ENCODE measurements at places on chromosomes 4 and X.
A peak's percentile ranks its signal among the peaks of the same experiment; 100 is the strongest.

DNA sequence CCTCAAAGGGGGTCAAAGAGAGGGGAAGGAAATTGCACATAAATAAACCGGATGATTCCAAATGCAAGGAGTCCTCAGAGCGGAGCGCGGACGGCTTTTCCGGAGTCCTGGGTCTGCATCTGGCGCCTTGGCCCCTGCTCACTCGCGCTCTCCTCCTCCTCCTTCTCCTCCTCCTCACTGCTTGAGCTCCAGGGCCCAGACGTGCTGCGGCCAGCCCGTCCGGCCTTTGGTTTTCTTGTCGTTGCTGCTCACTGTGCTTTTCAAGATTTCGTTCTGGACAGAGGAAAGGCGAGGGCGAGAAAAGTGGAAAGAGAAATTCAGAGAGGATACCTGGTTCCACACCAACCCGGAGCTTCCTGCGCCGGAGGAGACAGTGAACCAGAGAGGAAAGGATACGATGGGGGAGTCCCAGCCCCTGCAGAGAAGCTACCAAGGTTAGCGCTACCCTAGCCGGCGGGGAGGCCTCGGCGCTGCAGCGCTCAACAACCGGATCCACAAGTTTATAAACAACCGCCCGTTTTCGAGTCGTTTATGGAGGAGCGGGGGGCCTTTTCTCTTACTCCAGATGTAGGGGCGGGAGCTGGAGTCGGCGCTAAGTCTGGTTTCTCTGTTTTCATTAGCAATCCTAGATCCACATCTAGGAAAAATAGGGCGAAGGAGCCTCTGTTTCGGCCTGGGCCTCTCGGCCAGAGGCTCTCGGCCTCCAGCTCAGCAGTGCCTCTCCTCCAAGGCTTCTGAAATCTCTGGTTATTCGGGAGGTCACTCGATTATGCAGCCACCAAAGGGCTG lies 2.7 kb downstream of the HAND2 start:
- DNase-seq = no peak

DNA sequence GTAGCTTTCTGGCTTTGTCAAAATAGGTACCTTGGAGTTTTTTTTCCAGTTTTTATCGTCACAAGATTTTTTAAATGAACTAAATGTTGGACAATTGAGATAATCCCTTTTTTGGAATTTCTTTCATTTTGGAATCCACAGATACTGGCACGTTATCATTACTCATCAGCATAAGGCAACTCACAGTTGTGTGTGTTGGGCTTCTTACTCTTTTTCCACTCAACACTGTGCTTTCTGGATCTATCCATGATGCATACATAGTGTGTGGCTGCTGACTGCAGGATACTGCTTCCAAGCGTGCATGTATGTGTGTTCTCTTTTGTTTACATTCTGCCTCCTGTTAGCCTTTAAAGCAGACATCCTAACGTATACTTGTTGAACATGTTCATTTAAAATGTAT lies 113.5 kb upstream of the FAM9A start:
- DNase-seq = peak; percentile 30

DNA sequence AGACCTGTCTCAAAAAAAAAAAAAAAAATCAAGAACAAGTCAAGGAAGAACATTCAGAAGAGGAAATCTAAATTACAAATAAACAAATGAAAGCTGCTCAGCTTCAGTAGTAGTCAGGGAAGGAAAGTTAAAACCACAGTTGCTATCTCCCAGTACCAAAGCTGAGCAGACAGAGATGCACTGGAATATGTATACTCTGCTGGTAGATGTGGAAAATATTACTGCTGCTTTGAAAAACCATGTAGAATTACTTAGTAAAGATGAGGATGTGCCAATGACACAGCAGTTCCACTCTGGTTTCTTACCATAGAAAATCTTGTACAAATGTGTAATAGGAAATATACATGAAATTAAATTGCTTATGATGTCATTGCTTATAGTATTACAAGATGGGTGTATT lies 25.1 kb upstream of the PRKX start:
- DNase-seq = no peak

- no peak for DNase-seq
Observed at GRCh38 chr4:100819505-100819904, 301.7 kb upstream of the EMCN start.

DNA sequence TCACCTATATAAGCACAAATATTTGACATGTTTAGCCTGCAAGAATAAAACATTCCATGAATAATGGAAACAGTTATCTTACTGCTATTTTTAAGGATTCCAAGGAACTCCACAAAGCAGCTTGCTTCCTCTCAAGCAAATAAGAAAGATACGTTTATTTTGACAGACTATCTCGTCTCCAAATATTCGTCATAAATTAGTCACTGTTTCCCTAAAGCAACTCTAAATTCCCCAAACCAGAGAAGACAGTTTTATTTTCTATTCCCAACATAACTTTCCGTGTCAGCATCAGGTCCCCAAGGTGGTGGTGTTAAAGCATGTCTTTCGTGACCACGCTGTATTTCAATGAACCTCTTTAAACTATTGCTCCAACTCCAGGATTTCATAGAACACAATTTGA lies 24.3 kb upstream of the DKK2 start:
- no peak for DNase-seq

DNA sequence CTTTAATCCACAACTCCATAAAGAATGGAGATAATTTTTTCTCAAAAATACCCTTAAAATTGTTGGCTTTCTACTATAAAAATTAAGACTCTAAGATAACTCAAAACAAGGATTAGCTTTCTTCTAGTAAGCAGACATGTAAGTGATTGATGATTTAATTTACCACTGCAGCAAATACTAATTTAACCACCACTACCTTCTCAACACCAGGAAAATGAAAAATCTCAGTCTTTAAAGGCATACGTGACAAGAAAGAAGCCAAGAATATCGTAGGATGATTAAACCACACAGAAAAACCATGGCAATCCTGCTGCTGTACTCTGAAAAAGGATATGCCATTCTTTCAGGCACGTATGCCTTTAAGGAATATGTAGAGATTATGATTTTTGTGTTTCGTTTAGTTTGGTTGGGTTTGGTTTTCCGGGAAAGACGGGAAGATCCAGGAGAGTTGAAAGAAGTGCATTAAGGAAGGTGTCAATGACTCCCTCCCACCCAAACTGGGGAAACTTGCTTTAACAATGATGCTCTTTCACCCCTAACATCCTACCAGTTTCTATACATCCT lies 881 bp downstream of the LRCH2 start:
- DNase-seq = no peak

GRCh38 chr4:156390599-156391324 lies 437.1 kb upstream of the CTSO start:
- peak; percentile 25 for DNase-seq

DNA sequence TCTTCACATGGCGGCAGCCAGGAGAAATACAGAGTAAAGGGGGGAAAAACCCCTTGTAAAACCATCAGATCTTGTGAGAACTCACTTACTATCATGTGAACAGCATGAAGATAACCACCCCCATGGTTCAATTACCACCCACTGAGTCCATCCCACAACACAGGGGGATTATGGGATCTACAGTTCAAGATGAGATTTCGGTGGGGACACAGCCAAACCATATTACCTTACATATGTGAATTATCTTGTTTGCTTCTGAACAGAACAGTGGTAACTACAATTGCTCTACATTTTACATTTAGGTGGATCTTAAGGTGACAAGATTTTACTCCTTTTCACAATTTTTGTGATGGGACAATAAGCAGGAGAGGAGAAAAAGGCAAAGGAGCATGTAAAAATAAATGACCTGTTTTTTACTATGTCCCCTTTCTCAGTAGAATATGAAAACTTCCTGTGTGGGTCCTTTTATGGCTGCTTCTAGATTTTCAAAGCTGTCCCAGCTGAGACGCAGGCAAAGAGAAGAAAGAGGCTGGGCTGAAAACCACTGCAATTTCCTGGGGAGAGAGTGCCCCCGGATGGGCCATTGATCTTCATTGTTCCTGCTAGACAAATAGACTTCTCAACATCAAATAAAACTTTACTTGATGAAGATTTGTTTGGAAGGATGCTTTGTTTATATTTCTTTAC lies 45.9 kb upstream of the PGM2 start:
- peak; percentile 40 for DNase-seq

GRCh38 chr4:152417673-152418072 lies 118.2 kb downstream of the FBXW7 start:
- DNase-seq = no peak

DNA sequence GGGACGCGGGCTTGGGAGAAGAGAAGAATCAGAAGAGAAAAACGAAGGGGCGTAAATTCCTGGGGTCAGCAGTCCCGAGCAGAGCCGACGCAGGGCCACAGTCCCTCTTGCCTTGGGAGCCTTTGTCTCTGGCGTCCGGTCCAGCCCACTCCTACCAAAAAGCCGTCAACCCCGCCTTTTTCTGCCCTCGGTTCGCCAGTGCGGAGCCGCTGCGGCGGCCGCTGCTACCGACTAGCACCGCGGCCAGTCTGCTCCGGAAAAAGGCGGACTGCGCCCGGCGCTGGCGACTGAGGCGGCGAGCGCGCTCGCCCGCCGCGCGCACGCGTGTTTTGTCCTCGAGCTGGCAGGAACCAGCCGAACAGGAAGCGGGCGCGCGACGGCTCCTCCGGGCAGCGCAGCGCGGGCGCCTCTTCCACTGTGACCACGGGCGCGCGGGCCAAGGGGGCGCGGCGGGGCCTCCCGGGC lies 502 bp downstream of the HNRNPDL start:
- no peak for DNase-seq

- peak; percentile 2 for DNase-seq
Observed at GRCh38 chrX:3066555-3066954, 25.3 kb downstream of the ARSF start.

- DNase-seq = peak; percentile 31
Observed at GRCh38 chrX:130895299-130895698, 7.7 kb downstream of the ENOX2 start.

- DNase-seq = no peak
Observed at GRCh38 chr4:153242839-153243324, 38.6 kb downstream of the TRIM2 start.

- DNase-seq = peak; percentile 80
Observed at GRCh38 chr4:147362938-147363337, 118.0 kb upstream of the EDNRA start.

GRCh38 chr4:81235982-81236749 lies 21.1 kb upstream of the PRKG2 start:
- DNase-seq = no peak

- DNase-seq = no peak
Observed at GRCh38 chrX:6292599-6292998, 63.9 kb upstream of the NLGN4X start.

- DNase-seq = peak; percentile 72
Observed at GRCh38 chrX:25544641-25545040, 528.9 kb upstream of the ARX start.

GRCh38 chrX:147917700-147918695 lies 6.3 kb downstream of the FMR1 start:
- peak; percentile 16 for DNase-seq

- no peak for DNase-seq
Observed at GRCh38 chr4:41437111-41437536, 100.8 kb upstream of the LIMCH1 start.

DNA sequence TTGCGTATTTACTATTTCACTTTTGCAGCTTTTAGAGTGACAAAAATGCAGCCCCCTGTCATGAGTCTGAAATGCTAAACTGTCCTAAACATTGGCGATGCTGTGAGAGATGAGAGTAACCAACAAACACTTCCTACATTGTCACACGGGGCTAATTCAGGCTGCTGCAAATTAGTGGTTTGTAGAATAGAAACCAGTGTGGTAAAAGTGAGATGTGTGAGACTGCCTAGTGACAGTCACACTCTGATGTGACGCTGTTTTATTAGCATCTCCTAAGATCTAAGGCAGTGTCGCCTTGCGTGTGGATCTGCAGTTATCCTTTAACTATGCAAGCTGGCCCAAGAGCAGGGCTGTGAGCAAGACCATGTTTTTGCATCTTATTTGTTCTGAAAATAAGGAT lies 800.2 kb upstream of the TENM3 start:
- no peak for DNase-seq

- peak; percentile 22 for DNase-seq
Observed at GRCh38 chr4:37865450-37865849, 25.4 kb upstream of the TBC1D1 start.

DNA sequence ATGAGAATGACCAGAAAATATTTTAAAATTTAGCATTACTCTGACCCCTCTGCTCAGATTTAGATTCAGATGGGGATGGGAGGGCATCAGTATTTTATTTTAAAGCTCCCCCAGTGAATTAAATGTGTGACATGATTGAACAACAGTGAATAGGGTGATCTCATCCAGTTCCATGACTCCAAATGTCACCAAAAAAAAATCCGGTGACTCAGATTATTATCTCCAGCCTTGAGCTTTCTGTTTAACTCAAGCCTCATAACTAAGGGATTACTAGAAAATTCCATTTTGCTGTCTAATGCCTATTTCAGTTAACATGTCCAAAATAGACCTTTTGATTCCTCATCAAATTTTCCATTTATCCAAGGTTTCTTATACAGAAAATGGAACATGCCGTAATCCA lies 121.8 kb upstream of the TMEM47 start:
- peak; percentile 79 for DNase-seq

- no peak for DNase-seq
Observed at GRCh38 chrX:135984791-135985156, 461 bp upstream of the SLC9A6 start.

DNA sequence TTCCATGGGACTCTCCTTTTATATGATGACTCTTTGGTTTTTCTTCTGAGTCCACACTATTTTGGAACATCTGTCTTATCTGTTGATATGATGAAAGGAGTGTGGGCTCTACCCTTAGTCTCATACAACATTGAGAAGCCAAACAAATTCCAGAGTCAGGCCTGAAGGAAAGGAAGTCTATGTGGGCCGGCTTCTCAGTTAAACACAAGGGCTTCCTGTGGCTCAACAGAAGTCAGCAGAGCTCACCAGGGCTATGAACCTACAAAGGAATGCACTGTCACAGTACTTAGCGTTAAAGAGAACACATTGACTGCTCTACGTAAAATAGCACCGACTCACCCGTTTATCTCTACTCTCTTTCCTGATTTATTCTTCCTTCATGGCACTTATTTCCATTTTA lies 641.0 kb upstream of the FRG1 start:
- DNase-seq = no peak

DNA sequence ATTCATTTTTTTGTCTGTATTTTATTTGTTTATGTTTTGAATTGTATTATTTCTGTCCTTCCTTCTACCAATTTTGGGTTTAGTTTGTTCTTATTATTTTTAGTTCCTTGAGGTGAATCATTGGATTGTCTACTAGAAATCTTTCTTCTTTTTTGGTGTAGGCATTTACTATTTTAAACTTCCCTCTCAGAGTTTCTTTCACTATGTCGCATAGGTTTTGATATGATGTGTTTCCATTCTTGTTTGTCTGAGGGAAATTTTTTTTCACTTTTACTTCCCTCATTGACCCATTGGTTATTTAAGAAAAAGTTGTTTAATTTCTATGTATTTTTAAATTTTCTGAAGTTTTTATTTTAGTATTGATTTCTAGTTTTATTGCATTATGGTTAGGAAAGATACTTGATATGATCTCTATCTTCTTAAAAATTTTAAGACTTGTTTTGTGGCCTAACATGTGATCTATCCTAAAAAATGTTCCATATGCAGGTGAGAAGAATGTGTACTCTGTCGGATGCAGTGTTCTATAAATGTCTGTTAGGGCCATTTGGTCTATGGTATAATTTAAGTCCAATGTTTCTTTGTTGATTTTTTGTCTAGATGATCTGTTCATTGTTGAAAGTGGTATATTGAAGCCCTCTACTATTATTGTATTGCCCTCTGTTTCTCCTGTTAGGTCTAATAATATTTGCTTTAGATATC lies 68.8 kb downstream of the IL15 start:
- DNase-seq = no peak

- peak; percentile 19 for DNase-seq
Observed at GRCh38 chrX:28586286-28586685, 960 bp upstream of the IL1RAPL1 start.

GRCh38 chr4:140109737-140110136 lies 44.2 kb downstream of the MAML3 start:
- no peak for DNase-seq

Data from fibroblast of upper back skin (primary cell).